Stimulated activated CD8-positive, alpha-beta memory T cell treated with anti-CD3 and anti-CD28 coated beads, Interleukin-15, amount 100 ng/mL, for 4 hours (primary cell): ENCODE measurements at places on chromosomes 2 and 18.

DNA sequence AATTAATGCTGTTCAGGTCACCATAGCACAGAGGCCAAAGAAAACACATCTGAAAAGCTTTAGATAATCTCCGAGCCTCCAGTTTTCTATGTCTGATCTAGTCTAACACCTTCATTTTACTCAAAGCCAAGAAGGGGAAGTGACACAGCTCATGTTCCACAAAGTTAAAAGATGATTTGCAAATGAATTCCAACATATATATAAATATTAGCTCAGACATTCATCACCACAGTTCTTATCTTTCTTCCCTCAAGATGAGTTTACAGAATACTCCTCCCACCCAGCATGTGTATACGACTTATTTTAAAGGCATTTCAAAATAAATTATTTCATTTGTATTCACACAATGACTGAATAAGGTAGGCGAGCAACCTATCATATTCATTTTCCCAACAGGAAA lies 82.4 kb downstream of the AAK1 start:
- no peak for DNase-seq

DNA sequence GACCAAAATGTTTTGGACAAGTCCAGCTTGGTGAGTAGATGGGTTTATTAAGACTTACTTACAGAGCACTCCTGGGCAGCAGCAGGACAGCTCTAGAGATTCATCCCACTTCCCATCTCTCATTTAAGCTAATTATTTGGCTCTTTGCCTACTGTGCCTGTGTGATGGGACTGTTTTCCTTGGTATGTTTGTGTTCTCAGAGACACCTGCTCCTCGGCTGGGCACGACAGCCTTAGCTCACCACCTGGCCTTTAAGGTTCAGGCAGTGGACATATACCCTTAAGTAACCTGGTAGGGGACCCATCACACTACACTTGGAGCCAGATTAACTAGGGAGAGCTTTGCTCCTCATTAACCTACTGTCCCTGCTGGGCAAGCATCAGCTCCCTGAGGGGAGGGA lies 41.7 kb upstream of the EFEMP1 start:
- DNase-seq = no peak

DNA sequence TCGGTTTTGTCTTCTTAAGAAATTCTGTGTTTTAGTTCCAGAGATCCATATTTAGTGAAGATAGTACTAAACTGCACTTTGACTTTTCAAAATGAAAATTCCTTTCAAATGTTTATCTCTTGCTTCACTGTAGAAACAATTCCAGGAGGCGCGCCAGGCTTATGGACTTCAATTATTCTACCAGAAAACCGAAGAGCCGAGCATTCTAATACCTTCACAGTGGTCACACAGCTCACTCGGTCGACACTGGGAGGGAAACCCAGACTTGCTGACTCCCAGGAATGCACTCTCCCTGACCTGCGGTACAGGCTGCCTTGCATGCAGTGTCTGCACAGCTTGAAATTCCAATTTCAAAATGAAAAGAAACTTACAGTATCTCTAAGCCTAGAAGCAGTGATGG lies 119.9 kb upstream of the PIEZO2 start:
- no peak for DNase-seq

DNA sequence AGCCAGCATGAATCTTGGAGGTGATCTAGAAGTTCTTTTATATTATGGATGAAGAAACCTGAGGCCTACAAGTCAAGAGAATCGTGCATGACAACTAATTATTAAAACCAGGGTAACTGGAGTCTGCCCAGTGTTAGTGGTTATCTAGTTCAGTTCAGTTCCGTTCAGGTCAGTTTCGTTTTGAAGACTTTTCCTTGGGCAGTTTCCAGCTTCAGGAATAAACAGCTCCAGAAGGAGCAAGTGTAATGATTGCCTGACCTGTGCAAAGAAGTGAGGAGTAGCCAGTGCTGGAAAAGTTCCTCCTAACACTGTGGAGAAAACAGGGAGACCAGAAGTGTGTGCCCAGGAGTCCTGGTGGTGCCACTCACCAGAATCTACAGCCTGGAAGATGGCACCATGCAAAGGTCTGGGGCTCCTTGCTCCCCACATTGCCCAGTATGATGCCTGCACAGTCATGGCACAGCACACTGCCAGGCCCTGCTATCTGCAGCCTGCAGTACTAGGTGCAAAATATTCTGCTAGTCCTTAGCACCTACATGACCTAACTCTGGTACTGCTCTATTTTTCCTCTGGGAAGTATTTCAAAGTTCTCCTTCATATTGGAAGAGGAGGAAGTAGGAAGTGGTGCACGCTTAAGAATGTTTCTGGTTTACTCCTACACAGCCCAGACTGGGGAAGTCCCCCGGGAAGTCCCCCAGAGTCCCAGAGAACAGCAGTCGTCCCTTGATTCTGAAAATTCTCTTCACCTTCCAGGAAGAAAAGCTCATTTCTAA lies 65.8 kb downstream of the SUMO1 start:
- DNase-seq = no peak

DNA sequence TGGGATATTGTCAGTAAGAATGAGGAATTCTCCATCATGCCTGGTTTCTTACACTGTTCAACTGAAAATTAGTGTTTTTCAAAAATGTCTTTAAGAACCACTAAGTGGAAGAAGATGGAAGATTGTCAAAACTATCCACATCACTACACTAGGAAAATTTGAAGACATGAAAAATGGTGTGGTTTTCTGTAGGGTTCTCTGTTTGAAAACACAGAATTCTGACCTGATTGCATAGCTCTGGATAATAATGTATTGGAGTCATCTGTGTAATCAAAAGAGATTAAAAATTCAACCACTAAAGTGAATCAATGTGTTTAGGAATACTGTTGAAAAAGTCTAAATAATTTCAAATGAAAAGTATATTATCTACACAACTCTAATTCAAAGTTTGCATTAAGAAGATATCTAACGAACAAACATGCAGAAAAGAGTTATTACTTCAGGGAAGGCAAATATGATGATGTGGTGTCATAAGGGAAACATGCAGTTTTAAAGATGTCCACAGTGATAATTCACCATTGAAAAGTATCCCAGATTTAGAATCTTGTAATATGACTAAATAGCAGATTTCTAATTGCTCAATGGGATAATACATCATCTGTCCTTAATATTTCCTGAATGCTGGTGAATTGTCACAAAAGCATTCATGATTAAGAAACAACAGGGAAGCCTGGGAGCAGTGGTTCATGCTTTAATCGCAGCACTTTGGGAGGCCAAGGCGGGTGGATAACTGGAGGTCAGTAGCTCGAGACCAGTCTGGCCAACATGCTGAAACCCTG lies 116.9 kb downstream of the ERBB4 start:
- no peak for DNase-seq

GRCh38 chr2:132651115-132652045 lies 18.6 kb downstream of the LYPD1 start:
- DNase-seq = no peak

GRCh38 chr2:99365661-99366060 lies 28.5 kb downstream of the EIF5B start:
- DNase-seq = no peak

GRCh38 chr18:48714873-48715272 lies 176.0 kb downstream of the CTIF start:
- no peak for DNase-seq

- no peak for DNase-seq
These were observed 79.4 kb upstream of the TMEM200C start for GRCh38 chr18:5974696-5975095.

DNA sequence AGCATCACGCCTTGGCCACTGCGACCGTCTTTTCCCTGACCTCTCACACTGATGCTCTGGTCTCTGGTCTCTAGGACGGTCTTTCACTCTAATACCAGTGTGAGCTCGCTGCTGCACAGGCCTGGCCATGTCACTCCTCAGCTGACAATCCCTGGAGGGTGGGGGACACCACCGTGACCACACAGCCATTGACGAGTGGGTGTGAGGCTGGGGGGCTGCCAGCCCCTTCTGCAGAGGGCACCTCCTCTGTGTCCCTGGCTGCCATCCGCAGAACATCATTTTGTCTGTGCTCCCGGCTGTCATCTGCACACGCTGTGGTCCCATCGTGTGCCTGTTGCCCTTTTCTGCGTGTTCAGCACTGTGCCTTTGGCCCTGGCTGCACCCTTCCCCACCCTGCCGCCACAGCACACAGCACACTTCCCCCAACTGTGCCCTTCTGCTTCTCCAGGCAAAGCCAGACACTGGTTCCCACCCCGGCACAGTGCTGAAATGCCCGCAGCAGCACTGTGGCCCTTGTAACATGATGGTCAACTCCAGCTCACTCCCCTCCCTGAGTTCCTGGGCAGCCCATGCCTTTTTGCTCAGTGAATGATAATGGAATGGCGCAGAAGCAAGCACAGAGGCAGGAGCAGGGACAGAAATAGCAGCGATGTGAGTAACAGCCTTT lies 30.4 kb upstream of the INHBB start:
- no peak for DNase-seq

DNA sequence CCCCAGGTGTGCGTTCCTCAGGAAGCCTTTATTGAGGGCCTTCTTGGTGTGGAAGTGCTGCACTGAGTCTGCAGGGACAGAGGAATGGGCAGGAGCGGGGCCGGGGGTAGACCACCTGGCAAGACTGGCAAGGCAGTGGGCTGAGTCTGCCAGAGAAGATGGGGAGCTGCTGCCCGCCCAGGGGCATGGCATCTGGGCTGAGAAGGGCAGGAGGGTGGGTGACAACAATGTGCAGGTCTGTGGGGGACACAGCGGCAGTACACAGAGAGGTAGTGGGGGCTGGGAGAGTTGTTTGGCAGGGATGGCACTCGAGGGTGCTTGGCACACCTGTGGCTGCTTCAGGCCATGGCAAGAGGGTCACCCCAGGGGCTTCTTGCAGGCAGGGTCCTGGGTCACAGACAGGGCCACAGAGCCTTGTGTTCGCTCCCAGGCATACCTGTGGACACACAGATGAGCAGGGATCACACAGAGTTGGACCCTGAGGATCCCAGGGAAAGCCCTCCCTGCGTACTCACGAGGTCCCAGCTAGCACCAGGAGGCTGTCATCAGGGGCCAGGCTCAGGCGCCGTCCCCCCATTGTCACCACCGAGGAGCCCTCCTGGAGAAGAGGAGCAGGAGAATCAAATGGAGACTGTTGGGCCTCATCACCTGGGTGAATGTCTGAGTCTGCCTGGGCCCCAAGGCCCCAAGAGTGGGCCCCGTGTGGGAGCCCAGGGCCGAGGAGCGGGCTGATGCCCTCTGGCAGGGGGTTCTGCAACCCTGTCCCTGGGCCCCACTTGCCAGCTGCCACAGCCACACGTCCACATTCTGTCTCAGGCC lies 3.4 kb upstream of the OXER1 start:
- no peak for DNase-seq

DNA sequence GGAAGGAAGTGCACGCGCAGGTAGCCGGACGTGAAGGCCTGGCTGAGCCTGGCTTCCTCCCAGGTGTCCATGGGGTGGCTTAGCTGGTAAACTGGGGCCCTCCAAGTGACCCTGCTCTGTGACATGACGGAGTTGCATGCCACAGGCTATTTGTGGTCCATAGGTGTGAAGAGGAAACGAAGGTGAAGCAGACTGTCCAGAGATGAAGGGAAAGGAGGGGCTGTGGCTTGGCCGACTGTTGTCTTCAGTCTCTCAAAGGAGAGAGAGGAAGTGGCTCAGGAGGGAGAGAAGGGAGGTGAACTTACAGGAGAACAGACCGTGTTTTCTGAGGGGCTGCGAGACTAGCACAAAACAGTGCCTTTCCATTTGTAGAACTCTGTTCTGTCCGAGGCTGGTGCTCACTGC lies 19.3 kb downstream of the INPP5D start:
- DNase-seq = no peak

- no peak for DNase-seq
These were observed 493.7 kb upstream of the HS6ST1 start for GRCh38 chr2:128812183-128812940.

DNA sequence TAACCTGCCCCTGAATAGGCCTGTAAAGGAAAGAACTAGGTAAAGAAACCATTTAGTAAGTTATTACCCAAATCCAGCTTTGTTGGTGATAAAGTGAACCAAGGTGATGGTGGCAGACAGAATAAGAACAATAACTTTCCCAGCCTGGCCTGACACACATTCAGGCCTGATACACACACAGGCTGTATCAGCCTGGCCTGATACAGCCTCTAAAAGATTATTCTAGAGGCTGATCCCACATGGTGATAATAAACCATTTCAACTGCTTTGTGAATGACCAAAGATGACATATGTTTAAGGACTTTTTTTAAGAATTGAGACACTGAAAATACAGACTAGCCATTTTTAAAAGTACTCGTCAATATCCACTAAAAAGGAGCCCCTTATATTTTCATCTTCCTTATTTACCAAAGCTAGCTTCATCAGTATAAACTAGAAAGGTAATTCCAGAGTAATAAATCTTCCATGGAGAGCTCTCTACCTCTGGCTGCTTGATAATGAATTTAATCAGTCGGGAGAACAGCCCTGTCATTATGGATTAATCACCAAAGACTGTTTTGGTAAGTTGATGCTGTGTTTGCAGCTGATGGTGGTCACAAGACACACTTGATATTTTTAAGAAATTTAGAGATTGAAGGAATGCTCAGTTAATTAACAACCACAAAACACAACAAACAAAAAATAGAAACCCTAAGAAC lies 77.2 kb downstream of the SLC8A1 start:
- DNase-seq = no peak

DNA sequence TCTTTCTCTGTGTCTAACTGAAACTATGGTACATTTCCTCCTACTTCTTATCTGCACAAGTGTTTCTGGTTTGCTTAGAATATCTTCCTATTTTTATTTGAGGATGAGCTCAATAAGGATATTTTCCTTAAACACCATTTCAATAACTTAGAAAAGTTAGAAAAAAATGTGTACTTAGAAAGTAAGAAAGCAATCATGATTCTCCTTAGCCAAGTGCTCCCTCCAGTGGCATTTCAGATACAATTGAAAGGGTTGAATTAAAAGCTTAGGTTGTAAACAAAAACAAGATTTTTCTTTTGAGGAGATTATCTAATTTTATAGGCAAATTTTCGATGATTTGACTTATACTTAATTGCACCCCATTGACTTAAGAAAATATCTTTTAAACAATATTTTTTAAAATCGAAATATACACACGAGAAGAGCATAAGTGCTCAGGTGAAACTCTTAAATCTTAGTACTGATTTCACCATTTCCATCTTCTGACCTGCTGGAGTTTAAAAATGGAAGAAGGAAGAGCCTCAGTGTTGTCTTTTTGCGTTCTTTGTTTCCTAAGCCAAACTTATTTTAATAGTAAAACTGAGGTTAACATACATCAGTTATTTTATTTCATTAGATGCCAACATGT lies 26.9 kb downstream of the C18orf63 start:
- DNase-seq = no peak

DNA sequence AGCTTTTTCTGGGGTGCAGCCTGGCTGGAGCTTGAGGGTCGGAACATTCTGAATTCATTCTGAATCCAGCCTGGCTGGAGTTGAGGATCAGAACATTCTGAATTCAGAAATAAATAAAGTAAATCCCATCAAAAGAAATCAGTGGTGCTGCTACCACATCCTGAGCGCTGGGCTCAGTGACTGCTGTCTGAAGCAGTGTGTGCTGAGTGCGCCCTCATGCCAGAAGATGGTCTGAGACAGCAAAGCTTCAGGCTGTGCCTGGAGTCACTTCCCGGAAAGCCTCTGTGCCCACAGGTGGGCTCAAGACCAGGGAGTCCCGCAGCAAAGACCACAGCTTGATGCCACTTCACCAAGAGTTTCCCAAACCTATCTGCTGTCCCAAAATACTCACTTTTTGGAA lies 187.9 kb downstream of the VAPA start:
- no peak for DNase-seq

GRCh38 chr2:241722896-241723454 lies 11.5 kb upstream of the D2HGDH start:
- no peak for DNase-seq
